CD4-positive, CD25-positive, alpha-beta regulatory T cell (primary cell): ENCODE measurements at places on chromosomes 6 and 20.

- no peak for DNase-seq
Measured at GRCh38 chr6:110471726-110472365, 4.6 kb downstream of the SLC22A16 start.

DNA sequence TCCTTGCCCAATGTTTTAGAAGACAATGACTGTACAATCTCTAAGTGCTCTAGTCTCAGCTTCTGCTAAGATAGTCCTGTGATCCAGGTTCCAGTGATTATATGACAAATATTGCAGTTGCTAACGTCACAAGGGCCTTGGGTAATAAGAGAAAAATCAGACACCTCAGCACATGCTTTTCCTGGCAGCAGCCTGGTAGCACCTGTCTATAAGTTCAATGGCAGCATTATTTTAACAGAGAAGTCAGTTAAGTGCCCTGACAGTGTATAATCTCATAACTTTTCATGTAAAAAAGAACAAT is 121.3 kb upstream of the BCLAF1 start:
- DNase-seq: no peak

- no peak for DNase-seq
Measured at GRCh38 chr6:152575621-152576150, 61.5 kb downstream of the SYNE1 start.

DNA sequence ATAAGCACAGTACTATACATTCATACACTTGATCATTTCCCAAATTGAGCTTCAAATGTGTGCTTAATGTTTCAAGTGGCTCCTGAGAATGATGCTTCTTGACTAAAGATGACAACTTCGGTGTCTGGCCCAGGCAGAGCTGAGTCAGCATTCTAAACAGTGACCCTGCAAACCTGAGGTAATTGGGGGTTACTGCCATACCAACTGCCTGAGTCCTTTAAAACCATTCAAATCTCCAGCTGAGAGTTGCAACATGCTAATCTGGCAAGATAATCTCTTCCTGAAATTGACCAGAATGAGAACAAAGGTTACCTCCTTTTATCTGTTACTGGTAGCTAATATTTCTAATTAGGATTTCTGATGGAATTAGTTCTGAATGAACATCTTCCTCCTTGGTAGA is 8.2 kb downstream of the BACH2 start:
- no peak for DNase-seq

DNA sequence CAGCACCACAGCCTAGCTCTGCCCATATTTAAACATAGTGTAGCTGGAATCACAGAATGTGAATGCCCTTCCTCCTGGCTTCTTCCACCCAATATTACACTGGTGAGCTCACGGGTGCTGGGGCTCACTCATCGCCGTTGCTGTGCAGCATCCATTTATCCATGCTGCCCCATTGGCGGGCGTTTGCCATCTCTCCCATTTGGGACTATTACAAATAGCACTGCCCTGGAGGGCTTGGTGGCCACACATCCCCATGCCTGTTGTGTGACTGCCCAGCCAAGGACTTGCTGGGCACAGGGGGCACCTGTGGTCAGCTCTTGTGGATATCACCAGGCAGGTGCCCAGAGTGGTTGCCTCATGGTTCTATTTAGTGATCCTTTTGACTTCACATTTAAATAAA is 54.5 kb upstream of the ENTPD6 start:
- DNase-seq: no peak

DNA sequence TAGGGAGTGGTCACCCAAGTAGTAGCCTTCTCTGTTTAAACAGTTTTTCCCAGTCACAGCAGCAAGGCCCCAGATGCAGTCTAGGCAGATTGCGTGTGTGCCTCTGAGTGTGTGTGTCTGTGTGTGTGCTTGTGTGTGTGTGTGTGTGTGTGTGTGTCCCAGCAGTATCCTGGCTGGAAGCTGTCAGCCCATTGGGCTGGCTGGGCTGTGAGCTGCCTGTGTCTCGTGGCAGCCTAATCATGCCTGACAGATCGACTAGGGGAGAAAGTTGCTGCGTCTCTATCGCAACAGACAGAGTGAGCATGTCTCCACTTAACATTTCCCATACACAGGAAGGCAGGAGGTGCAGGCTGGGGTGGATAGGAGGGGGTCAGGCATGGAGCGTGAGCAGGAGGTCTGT is 42.9 kb upstream of the LRFN2 start:
- no peak for DNase-seq

DNA sequence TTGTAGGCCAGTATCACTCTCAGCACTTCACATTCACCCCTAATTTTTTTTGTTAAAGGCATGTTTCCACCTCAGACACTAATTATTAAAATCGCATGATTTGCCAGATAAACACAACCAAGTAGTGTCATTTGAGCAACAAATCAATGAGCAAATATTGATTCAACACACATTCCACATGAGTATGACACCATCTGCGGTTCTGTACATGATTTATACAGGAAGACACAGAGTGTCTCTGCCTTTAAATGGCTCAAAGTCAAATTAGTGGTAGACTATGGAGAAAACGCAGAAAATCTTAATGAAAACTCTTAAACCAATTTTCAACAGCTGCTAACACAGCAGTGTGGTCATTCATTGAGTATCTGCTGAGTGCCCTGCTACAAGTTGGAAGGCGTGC is 300.2 kb downstream of the SOX4 start:
- no peak for DNase-seq

DNA sequence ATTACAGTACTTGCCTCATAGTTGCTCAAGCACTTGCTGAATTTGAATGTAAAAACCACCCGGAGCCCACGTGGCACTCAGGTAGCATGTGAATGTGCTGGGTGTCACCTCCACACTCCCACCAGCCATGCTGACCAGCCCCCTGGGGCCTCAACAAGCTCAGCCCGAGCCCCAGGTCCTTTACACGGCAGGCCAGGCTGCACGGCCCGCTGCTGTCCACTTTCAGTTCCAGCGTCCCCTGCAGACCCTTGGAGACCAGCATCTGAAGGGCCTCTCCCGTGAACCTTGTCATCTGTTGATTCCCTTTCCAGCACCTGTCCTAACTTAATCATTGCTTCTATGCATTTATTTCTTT is 33.3 kb upstream of the ZBP1 start:
- no peak for DNase-seq

GRCh38 chr6:152529369-152529768 is 107.8 kb downstream of the SYNE1 start:
- DNase-seq: no peak

DNA sequence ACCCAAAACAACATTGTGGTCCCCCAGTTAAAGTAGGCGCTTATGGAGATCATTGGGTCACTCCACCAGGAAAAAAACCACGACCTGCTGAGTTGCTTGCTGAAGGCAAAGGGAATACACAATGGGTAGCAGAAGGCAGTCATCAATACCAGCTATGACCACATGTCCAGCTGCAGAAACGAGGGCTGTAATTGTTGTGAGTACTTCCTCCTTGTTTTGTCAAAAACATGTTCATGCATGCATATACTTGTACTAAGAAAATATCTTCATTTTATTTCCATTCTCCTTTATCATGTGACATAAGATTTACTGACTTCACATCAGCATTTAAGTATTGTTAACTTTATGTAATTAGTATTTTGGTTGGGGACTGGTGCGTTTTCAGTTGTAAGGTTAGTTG is 16.9 kb downstream of the SERINC1 start:
- DNase-seq: no peak

GRCh38 chr20:10180651-10181235 is 37.9 kb upstream of the SNAP25 start:
- no peak for DNase-seq

DNA sequence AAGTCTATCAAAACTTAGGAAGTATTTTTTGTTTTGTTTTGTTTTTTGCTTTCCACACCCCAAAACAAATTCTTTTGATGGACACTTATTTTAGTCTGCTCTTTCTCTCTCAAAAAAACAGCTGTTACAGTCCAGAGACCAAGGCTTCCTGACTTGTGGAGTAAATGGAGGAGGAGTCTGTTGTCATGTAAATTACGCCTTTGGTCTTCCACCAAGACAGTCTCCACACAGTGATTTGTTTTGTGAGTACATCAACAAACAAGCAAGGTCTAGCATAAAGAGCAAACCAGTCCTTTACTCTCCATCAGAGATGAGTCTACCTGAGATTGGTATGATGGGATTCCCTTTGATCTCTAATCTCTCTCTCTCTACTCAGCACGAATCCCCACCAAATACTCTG is 588.0 kb upstream of the ARID1B start:
- DNase-seq: no peak

DNA sequence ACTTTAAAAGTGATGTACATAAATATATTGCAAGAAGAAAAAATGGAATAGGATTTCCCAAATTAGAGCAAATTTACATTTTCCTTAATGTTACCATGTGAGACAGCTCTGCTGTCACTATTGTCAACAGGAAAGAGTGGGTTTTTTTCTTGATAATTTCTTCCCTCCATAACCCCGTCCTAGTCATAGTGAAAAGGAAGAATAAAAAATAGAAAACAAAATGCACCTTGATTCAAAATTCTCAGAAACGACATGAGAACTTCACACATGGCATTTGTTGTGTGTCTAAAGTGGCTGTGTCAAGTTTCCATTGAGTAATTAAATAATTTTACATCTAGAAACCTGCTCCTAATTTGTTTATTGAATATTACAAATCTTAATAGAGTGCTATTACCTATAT is 945.2 kb upstream of the SLC35B3 start:
- DNase-seq: no peak
